ENCODE measurements at places on chromosomes 4 and X. TPM values are rescaled to one million over a fixed set of nuclear protein-coding genes. Genes with fewer than 3 reads are reported as not detected.

DNA sequence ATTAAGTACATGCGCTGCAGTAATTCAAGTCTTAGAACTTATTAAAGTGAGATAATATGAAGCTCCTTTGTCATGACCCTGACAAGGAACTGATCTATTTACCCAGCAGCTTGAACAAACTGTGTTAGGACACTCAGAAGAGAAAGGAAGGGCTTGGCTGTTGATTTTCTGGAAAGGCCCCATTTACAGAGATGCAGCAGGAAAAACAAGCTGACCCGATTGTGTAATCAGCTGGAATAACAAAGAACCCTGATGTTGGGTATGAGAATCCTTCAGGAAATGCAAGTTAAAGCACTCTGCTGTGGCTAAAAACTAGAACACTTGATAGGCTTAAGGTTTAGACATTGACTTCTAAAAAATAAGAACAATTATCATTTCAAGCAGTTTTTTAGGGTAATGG is 64.8 kb downstream of the TBC1D9 start:
- DNase-seq: peak; percentile 7
- no peak overlapping the region for H3K4me3 ChIP-seq
- H3K27ac ChIP-seq: peak overlapping the region; percentile 51
- H3K4me1 ChIP-seq: peaks cover 9% of the 10 kb centered on the region

The MCTS1 gene
- total RNA-seq: 15.9 TPM

GRCh38 chrX:147978931-147979330 is 2.2 kb upstream of the FMR1NB start:
- H3K4me1 ChIP-seq: no peaks in the 10 kb centered on the region
- no peak overlapping the region for H3K27ac ChIP-seq
- H3K27me3 ChIP-seq: no peaks in the 10 kb centered on the region
- no peaks in the 10 kb centered on the region for H3K36me3 ChIP-seq
- no peak overlapping the region for H3K4me3 ChIP-seq

DNA sequence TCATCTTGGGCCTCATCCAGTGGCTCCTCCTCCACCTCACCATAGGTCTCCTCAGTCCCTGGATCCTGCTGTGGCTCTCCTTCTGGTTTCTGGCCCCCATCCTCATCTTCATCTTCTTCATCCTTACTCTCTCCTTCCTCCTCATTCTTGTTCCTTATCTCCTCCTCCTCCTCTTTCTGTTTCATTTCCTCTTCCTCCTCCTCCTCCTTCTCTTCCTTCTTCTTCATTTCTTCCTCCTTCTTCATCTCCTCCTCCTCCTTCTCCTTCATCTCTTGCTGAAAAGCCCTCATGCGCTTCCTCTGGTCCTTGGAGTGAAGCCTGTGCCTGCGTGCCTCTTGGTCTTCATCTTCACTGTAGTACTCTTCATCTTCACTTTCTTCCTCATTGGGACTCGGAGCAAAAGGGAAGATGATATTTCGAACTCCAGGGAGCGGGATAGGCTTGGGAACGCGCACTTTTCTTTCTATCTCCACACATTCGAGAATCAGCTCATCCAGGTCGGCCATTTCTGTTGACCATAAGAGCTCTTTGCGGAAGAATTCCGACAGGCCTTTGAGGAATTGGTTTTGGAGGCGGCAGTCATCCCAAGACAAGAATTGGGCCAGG is 1.5 kb downstream of the RTL5 start:
- no peak overlapping the region for H3K27ac ChIP-seq
- no peak overlapping the region for H3K4me3 ChIP-seq
- H3K27me3 ChIP-seq: peaks cover 22% of the 10 kb centered on the region

DNA sequence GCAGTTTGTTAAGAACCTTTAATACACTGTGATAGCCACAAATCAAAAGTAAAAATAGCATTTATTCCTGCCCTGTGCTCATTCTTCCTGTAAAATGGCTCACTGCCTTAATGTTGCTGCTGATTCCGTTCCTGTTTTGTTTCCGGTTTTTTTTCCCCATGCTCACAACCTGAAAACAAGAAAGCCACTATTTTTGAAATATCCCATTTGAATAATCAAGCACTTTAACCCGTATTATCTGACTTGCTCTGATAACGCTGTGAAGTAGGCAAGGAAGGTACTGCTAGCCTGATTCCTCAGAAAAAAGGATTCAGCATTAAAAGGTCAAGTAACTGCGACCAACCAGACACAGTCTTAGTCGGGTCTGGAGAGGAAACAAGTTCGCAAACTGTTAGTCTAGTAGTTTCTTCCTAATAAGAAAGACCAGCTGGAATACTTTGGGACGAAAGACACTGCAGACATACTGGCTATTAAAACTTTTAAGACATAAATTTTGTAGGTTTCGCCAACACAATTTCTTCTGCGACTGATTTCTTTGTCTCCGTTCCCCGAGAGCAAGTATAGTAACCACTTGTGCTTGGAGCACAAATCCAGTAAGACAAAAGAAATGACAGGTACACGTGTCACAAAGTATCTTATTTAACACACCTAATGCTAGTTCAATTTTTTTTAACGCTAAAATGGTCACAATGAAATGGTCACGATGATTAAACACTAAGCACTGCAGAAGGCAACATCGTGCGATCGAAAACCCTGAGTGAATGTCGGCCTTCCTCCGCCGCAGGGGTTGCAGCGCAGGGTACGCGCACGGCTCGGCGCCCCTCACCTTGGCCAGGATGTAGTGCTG is 802 bp downstream of the COX18 start:
- peak overlapping the region; percentile 93 for H3K27ac ChIP-seq
- H3K27me3 ChIP-seq: no peaks in the 10 kb centered on the region
- peaks cover 26% of the 10 kb centered on the region for H3K4me1 ChIP-seq
- no peak for DNase-seq

GRCh38 chrX:76477353-76477752 is 49.8 kb downstream of the MAGEE1 start:
- H3K27me3 ChIP-seq: no peaks in the 10 kb centered on the region
- no peak overlapping the region for H3K27ac ChIP-seq
- no peaks in the 10 kb centered on the region for H3K4me1 ChIP-seq
- no peak overlapping the region for H3K4me3 ChIP-seq
- DNase-seq: no peak
- no peaks in the 10 kb centered on the region for H3K36me3 ChIP-seq

- DNase-seq: peak; percentile 4
- no peaks in the 10 kb centered on the region for H3K4me1 ChIP-seq
Observed at GRCh38 chrX:54043541-54044125, 640 bp downstream of the PHF8 start.

The ARHGAP24 gene
- total RNA-seq: 7.8 TPM

DNA sequence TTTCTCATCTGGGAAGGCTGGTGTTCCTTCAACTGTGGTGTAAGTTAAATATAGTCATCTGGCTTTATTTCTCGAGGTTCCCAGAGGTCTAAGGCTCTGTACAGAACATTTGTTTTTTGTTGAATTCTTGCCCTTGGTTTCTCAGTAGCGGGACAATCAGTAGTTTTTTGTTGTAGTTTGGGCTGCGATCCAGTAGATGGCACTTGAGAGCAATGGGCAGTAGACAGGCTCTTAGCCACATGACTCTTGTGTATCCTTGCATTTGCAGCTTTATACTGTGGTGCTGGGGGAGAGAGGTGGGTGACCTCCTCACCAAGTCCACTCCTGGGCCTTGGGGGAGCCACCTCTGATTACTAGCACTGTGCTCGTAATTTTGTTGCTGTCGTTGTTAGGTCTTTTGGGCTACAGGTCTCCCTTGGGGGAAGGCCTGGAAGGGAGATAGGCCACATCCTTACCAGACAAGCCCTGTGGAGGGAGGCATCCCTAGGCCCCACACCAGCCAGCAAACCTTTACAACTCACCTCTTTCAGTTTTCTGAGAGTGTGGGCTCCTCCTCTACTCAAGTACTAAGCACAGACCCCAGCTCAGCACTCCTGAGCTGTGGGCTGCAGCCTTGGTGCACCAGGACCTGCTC is 8.1 kb downstream of the ETDB start:
- no peaks in the 10 kb centered on the region for H3K27me3 ChIP-seq
- H3K4me1 ChIP-seq: no peaks in the 10 kb centered on the region
- DNase-seq: no peak
- no peaks in the 10 kb centered on the region for H3K36me3 ChIP-seq
- H3K27ac ChIP-seq: no peak overlapping the region

DNA sequence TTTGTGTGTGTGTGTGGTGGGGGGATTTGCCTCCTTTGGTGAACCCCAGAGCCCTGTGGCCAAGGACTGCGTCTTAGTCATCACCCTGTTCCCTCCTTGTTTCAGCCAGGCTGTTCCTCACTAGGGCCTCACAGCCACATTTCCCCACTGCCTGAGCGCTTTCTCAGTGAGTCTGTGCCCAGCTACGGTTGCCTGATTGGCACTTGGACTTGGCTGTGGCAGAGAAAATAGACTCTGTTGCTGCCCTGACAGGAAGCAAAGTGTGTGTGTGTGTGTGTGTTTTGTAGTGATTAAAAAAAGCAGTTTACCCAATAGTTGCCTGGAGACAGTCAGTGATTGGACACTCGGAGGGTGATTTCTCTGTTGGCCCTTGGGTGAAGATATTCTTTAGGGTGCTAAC is 113.0 kb downstream of the UCHL1 start:
- H3K27me3 ChIP-seq: no peaks in the 10 kb centered on the region
- H3K36me3 ChIP-seq: no peaks in the 10 kb centered on the region
- peak; percentile 46 for DNase-seq
- H3K27ac ChIP-seq: peak overlapping the region; percentile 89

The FRMPD3 gene
- total RNA-seq: not detected

DNA sequence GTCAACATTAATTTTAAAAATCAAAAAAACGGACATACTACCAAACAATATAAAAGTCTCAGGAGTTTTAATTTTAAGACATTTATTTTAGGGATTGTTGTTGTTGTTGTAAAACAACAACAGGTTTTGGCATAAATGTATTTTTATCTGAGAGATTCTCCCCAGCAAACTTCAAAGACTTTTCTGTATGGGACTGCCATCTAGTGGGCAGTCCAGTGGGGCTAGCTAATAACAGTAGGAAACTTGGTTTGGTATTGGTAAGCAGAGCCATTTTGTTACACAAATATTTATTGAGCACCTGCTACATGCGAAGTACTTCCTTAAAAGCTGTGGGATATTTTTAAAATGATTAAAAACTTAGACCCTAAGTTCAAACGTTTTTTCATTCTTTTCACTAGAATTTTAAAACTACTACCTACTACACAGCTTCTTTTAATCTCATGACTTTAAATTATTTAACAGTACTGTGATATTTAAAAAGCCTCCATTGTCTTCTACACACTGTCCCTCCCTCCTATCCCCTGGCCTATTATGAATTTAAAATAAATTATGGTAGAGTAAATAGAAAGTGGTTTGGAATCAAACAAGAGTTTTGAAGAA is 1028.4 kb upstream of the INTU start:
- no peak for DNase-seq
- no peaks in the 10 kb centered on the region for H3K36me3 ChIP-seq
- no peak overlapping the region for H3K4me3 ChIP-seq
- H3K27me3 ChIP-seq: no peaks in the 10 kb centered on the region
- H3K27ac ChIP-seq: no peak overlapping the region

DNA sequence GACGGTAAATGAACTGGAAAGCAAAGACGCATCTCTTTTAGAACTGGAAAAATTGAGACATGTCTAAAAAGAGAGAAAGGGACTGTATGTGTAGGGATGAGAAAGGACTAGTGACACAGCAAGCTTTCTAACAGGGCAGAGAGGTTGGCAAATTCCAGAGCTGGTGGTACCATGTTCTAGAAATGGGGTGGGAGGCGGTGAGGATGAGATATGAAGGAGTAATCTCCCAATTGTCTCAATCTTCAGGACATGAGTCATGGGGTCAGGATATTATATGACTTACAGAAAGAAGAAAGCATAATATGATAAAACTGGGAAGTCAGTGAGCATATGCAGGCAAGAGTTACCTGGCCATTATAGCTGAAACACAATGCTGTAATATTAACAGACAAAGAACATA is 14.2 kb downstream of the TAB3 start:
- DNase-seq: no peak
- H3K36me3 ChIP-seq: no peaks in the 10 kb centered on the region
- no peak overlapping the region for H3K4me3 ChIP-seq
- H3K4me1 ChIP-seq: no peaks in the 10 kb centered on the region

GRCh38 chrX:5031792-5032191 is 1196.9 kb downstream of the NLGN4X start:
- no peaks in the 10 kb centered on the region for H3K4me1 ChIP-seq
- no peaks in the 10 kb centered on the region for H3K27me3 ChIP-seq

The CT83 gene
- not detected for total RNA-seq
